ENCODE measurements at places on chromosomes 2 and 18.

DNA sequence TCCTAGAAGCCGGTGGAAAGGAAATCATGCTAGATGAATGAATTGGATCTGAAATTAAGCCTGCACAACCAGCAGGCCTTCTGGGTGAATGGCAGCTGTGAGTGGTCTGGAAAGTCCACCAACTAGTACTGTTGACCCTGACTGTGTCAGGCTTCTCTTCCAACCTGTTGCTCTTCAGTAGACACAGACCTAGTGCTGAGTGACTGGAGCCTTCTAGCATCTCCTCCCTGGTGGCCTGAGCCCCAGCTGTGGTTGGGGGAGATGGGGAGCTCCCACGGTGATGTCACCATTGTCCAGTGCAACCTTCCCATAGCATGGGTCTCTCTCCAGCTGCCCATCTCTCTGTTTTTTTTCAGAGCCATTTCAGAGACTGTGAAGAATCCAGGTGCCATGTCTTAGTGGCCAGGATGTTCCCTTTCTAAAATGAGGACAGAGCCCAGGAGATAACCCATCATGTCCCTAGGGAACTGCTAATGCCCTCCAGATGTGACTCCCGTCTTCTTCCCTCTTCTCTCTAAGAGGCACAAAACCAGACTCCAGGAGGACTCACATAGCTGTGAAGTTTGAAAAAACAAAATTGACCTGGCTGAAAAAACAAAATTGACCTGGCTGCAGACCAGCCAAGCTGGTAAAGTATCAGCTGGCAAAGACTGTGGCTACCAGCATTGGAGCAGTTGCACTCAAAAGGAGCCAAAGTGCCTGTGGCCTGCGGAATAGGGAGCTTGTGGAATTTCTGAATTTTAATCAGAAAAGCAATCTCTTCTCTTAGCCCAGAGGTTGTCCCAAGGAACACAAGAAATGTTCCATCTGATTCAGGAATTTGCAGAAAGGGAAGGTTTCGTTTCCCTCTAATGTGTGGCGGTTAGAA, 67.4 kb upstream of the RPL31 start:
- DNase-seq: no peak

DNA sequence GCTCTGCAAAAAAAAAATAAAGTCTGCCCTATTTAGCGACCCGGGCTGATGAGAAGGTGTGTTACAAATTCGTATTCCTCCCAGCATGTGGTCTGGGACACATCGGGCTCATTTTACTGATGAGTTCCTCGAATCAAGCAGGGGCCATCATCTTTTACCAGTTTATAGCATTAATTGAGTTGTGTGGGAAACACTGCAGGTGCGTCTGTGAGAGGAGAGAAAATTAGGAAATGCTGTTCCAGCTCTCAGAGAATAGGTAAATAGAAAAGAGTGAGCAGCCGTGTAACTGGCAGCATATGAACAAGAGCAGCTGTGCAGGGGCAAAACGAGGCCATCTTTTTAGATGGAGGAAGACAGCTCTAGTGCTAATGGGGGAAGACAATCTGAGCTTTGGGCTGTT, 216.7 kb downstream of the SETBP1 start:
- no peak for DNase-seq

DNA sequence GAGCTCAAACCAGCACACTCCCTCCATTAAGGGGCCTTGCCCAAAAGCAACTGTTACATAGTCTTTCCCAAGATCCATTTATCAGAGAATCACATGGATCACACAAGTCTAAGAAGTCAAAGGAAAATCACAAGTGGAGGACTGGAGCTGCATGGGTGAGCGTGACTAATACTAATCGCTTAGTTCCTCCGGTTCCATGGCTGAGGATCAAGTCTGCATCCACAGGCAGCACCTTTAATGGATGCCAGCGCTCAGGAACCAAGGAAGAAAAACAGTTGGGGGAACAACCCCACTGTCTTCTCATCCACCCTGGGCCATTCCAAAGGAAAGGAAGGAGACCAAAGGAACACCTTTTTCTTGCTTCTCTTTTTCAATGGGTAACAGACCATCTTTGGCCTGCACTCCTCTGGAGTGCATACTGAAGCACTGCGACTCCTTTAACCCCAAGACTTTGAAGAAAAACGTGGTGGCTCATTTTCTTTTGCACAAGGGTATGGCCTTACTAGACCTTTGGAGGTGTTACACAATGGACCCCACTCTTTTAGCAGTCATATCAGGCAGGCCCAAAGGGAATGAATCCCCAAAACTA, 9.2 kb upstream of the WDR33 start:
- peak; percentile 32 for DNase-seq

- peak; percentile 56 for DNase-seq
These were observed 70.0 kb upstream of the ATP5MC3 start for GRCh38 chr2:175251425-175252041.

DNA sequence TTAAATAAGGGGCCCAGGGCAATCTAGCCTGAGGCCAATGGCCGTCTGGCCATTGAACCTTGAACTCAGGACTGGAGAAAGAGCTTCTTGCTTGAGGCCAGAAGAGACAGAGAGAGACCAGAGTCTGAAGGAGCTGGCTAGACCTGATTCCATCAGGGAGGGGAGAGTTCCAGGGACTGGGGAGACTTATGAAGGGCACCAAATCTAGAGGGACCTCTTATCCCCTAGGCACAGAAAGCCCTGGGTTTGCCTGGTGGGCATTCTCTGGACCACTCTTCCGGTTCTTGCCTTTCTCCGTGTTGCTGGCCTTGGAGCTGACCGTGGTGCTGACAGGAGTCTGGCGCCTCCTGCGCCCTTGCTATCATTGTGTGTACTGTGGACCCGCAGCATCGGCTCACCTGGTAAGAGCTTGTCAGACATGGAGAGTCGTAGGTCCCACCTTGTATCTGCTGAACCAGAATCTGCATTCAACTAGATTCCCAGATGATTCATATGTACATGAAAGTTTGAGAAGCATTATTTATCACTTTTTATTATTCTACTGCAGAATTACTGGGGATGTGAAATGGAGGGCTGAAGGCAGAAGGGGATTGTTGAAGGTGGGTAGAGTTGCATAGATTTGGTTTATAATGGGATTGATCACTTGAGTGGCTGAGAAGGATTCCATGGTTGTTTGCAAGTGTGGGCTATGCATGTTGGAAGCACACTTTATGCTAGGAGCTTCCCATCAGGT, 4.3 kb upstream of the TRPM8 start:
- peak; percentile 35 for DNase-seq

- peak; percentile 59 for DNase-seq
These were observed 268.2 kb downstream of the RPIA start for GRCh38 chr2:88959480-88960204.

GRCh38 chr2:48854681-48855080, 99.2 kb upstream of the LHCGR start:
- DNase-seq: no peak

DNA sequence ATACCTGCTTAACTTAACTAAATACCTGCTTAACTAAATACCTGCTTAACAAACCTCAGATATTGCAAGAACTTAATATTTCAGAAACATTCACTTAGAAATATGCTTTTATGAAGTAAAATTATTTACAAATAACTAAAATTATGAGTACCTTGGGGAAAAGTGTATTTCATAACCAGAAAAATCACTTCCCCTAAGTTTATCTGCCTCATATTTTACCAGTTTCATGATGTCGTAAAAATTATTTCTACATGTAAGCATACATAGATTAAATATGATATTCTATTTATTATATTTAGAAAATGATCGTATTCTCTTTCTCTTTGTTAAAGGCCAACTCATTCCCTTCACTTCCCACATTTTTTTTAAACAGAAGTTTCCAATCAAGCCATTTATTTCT, 41.5 kb upstream of the DSC1 start:
- no peak for DNase-seq

DNA sequence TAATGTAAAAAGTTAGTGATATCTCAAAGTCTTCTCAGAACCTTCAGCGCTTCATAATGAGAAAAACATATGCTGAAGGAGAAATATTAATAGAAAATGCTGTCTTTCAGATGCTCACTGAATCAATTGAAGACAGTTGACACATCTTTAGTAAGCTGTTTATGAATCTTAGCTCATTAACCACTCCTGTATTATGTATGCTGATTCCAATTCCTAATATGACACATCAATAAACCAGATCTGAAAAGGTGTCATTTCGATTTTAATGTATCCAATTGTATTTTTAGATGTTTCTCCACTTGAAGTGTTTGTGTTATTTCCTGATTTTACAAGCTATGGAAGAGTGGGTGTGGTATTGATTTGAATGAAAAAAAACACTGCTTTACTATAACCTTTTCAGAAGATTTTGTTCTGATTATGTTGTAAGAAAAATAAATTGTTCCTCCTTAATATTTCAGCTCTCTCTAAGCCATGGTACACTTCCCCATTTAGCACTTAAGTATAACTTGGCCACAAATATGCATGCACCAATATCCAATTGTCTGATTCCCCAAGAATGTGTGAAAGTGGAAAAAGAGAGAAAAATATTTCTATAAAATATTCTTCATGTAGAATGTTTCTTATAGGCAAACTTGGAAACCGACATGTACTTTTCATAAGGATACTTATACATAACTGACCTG, 569.8 kb downstream of the ARHGAP15 start:
- DNase-seq: no peak

DNA sequence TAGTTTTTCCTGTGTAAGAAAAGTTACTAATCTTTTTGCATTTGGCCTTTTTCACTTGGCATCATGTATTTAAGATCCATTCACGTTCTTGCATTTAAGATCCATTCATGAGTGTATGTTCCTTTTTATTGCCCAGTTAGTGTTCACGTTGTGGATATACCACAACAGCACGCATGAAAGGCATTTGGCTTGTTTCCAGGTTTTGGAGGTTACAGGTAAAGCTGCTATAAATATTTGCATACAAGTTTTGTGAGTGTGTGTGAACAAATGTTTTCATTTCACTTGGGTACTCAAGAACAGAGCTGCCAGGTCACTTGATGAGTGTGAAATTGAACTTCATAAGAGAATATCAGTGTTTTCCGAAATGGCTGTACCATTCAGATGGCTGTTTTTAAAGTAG, 121.2 kb downstream of the CCBE1 start:
- no peak for DNase-seq

DNA sequence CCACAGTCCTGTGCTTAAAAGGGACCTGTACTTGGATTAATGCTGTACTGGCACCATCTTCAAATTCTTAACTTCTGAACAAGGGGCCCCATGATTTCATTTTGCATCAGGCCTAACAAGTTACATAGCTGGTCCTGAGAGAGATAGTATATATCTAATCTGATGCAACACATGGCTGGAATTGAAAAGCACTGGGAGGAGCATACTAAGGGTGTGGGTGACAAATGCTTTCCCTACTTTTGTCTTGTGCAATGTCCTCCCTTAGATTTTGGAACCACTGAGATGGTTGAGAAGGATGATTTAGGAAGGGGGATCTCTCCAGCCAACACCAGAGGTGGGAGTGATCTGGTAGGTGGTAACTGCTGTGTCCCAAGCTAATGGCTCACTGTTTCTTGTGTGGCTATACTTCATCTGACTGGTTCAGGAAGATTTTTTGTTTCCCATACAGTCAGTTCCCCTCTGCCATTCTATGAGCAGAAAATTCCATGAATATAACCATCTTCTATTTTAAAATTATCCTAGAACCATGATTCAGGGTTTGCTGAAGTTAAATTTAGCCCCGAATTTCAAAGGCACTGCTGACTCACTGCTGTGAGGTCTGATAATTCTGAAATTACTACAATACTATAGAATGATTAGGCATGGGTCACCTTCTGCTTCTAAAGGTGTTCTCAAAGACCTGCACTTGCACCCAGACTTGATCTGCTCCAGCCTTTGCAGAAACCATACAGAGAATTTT, 108.3 kb upstream of the NCKAP5 start:
- peak; percentile 25 for DNase-seq

DNA sequence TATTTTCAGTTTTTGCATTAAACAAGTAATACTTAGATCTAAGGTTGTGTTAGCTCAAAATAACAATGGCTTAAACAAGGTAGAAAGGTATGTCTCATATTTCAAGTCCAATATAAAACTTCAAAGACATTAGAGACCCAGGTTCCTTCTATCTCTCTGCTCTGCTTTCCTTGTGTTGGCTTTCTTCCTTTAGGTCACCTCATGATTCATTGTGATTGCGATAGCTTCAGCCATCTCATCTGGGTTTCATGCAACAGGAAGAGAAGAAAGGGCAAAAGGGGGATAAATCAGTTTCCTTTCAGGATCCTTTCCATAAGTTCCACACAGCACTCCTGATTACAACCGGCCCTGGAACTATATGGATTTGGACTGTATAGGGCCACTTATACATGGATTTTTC, 16.0 kb upstream of the TBR1 start:
- DNase-seq: peak; percentile 63

GRCh38 chr2:241041589-241042158, 43.3 kb downstream of the SNED1 start:
- DNase-seq: no peak

DNA sequence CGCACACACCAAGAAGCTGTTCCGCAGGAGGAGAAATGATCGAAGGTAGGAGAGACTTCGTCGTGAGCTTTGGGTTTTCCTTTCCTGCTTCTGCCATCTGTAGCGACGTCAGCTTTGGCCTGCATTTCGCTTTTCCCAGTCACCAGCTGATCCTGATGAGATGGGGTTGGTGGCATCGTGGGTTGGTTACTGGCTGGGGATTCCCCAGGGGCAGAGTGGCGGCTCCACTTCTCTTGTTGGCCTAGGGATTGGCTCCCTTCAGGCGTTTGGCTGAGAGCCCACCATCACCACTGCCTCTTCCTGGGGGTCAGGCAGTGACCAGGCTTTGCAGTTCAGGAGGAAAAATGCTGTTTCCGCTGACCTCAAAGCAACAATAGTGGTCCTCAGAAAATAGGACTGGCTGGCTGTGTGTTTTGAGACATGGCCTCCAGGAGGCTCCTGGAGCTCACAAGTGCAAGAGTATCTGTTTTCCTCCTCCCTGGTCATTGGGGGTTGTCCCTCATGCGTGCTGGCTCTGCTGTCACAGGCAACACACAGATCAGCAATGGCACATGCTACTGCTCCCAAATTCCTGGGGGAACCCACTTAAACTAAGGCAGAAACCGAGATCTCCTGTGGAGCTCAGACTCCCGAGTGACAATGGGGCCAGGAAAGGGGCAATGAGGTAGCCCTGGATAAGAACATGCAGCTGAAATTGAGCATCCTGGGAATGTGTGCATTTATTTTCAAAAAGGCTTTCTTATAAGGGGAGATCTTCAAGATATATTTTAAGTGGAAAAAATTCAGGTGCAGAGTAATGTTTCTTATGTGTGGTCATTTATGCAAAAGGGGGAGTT, 173.0 kb downstream of the CTIF start:
- peak; percentile 60 for DNase-seq

GRCh38 chr2:48504647-48505327, 25.2 kb upstream of the STON1 start:
- DNase-seq: peak; percentile 64

GRCh38 chr2:84132370-84132769, 326.7 kb downstream of the SUCLG1 start:
- DNase-seq: no peak
